CD4-positive, alpha-beta T cell treated with Interleukin-17A for 1 hour (primary cell): ENCODE measurements at places on chromosomes 5 and 9.

GRCh38 chr9:93637886-93638285 lies 61.5 kb downstream of the PHF2 start:
- no peak for DNase-seq

GRCh38 chr9:137671721-137672120 lies 52.9 kb downstream of the EHMT1 start:
- DNase-seq: no peak

DNA sequence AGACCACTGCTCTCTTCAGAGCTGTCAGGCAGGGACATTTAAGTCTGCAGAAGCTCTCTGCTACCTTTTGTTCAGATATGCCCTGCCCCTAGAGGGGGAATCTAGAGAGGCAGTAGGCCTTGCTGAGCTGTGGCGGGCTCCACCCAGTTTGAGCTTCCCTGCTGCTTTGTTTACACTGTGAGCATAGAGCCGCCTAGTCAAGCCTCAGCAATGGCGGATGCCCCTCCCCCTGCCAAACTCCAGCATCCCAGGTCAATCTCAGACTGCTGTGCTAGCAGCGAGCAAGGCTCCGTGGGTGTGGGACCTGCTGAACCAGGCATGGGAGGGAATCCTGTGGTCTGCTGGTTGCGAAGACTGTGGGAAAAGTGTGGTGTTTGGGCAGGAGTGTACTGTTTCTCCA lies 59.9 kb downstream of the CAVIN4 start:
- DNase-seq: no peak

DNA sequence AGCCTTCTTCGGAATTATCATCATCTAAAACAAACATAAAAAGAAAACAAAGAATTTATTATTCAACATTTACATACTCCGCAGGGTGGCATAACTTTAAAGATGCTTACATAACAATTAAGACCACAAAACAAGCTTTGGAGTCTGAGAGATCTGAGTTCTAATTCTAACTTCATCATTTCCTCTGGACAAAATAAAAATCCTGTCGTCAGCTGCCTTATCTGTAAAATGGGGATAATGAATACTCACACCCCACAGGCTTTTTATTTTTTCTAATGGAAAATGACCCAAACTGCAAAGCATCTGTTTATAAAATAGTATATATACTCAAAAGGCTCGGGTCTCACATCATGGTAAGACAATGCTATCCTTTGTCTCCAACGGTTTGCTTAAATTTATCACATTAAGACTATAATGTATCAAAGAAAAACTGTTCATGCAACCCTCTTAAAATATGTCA lies 4.3 kb downstream of the ARRDC3 start:
- DNase-seq: no peak

- no peak for DNase-seq
Measured at GRCh38 chr5:143898381-143898780, 86.4 kb downstream of the HMHB1 start.

GRCh38 chr9:127283917-127284497 lies 19.4 kb downstream of the GARNL3 start:
- DNase-seq: peak; percentile 23

- peak; percentile 79 for DNase-seq
Measured at GRCh38 chr9:96014078-96014477, 138.6 kb downstream of the ERCC6L2 start.

DNA sequence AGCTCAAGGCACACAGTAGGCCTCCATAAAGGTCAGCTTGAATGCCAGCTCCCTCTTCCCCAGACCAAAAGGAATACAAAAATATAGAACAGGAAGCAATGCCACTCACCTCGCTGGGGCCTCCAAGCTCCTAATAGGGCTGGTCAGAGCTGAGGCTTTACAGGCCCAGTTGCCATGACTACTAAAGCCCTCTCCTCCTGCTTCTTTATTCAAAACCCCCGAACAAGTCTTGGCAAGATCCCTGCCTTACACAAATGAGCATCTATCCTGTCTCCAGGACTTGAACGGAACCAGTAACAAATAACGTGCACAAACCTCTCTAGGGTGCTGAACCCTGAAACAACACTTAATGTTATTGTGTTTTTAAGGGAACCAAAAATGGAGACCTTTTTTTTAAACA lies 136.3 kb downstream of the SIL1 start:
- no peak for DNase-seq

- no peak for DNase-seq
Measured at GRCh38 chr5:130002183-130002582, 97.9 kb downstream of the CHSY3 start.
